ENCODE measurements at places on chromosomes 1 and 21.

DNA sequence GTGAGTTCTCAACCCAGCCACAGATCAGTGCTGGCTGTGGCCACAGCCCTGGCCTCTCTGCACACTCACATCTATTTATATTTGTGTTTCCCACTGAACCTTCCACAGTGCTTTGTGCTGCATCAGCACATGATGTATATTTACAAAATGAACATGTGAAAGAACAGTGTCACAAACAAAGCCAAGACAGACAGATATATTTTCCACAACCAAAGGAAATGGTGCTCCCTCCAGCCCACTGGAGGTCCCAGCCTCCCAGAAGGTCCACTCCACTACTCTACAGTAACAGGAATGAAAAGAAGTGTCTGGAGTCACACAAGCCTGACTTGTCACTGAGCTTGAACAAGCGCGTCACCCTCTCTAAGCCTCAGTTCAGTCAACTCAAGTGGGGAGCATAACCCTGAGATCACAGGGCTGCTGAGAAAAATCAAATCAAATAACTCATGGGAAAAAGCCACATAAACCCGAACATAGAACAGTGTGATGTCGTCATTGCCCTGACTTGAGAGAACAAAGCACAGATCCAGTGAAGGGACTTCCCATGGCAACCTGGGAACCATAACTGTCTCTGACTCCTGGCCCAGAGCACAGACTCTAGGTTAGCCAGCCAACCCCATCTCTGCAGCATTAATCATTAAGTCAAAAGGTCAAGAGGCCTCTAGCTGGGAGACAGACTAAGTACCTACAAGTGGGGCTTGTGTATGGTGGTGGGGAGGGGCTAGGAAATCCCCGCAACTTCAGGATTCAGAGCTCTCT, 121.2 kb downstream of the TRABD2B start:
- DNase-seq, result no peak

GRCh38 chr21:36708286-36709029, 9.5 kb downstream of the SIM2 start:
- DNase-seq, result no peak

DNA sequence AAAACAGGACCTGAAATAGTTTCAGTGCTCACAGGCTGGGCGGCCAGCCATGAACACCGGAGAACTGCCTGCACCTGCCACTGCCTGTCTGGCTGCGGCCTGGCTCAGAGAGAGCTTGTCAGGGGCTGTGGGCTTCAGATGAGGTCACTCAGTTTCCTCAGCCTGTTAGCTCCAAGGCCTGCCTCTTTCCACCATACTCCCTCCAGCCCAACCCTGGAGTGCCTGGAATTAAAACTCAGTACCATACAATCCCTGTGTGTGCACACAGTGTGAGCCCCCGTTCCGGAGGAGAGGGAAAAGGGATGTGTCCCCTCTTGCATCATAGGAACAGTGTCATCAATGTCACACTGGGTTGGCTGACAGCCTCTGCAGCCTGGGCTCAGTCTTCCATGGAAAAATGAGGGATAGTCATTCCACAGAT, 16.2 kb downstream of the CACNA1S start:
- DNase-seq, result no peak

- DNase-seq, result no peak
These were observed 116.0 kb downstream of the IER5 start for GRCh38 chr1:181204530-181204929.

GRCh38 chr1:84918726-84919336, 25.8 kb upstream of the LPAR3 start:
- no peak for DNase-seq

DNA sequence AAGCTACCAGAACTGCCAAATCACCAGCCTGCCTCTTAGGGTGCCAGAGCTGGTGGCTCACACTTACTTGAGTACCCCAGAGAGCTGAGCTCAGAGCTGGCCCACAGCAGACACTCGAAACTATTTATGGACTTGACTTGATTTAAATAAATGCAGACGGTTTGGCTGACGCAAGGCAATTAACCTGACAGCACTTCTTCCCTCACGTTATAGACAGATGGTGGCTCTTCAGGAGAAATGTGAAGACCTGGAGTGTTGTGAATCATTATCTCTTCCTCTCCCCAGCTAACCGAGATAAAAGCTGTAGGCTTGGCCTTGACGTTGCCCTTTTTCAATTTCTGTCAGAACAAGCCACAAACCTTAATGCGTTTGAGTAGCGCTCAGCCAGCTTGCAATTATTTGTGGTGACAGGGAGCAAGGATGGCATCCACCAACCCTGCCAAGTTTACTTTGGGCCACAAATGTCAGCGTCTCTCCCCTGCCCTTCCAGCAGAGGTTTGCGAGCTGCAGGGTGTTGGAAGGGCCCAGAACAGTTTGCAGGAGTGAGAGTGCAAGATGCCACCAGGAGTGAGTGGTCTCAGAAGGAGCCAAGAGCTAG, 34.0 kb upstream of the BCAR3 start:
- DNase-seq, result no peak

DNA sequence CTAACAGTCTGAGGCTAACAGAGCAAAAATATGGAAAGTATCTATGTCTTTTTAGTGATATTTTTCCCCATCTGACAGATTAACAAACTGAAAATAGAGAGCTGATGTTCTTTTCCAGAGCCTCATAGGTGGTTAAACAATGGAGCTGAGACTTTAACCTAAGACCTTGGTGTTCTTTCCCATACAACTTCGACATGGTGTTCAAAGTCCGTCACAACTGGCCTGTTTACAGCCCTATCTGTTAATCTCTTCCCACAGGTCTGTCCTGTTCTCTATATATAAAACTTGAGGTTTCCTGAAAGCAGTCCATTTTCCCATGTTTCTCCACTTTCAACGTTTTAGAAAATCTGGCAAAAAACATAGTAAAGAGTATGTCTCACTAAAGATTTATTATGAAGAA, 395.7 kb downstream of the BRINP2 start:
- DNase-seq, result no peak

GRCh38 chr1:200666309-200666708, 3.4 kb downstream of the DDX59 start:
- no peak for DNase-seq

GRCh38 chr1:53638360-53639035, 100.5 kb downstream of the GLIS1 start:
- DNase-seq, result no peak

DNA sequence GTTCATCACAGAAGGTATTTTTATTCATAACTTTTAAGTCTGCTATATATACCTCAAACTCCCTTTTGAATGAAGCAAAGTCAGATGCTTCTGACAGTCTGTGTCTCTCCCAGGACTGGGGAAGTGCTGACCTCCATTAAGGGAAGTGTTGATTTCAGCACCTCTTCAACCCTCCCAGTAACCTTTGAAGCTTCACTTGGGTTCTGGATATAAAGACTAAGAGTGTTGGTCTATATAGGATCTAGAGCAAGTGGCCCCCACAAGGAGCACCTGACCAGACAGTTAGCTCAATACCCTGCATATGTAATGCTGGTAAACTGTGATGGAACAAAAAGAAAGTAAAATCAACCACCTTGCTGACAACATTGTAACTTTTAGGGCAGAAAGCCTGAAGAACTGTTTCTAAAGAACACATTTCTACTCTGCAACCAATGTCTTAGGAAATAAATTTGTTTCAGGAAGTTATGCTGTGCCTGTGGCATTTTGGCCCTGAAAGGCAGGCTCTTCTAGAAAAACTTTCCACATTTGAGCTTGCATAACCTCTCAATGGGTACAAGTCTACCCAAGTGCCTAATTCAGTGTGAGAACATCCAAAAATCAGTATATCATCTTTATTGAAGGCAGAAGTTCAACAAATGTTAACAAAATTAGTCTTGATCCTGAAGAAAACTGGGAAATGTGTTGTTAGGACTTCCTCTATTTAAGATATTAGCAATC, 865 bp upstream of the PTPN22 start:
- no peak for DNase-seq

GRCh38 chr1:212368073-212368484, 46.6 kb downstream of the PACC1 start:
- DNase-seq, result peak; percentile 52

GRCh38 chr1:71093938-71094337, 13.1 kb upstream of the ZRANB2 start:
- DNase-seq, result no peak

- DNase-seq, result peak; percentile 31
These were observed at the start of gene FCMR for GRCh38 chr1:206921772-206922265. FCMR (minus strand) TSS chr1:206921941; CDS start chr1:206921854, 87 bp downstream.

DNA sequence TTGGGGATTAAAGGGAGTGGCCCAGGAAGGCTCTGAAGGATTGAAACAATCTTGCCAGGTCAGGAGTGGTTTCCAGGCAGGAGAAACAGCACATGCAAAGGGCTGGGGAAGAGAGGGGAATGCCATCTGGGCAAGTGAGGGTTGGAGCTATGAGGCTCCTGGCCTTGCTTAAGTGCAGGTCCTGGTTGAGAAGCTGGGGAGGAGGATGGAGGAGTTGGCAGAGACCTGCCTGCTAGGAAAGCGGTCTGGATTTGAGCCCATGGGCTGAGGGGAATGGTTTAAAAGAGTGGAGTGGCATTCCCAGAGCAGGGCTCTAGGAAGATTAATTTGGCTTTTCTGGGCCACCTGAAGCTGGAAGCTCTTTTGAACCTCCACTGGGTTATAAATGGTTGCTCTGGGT, 9.2 kb downstream of the IGSF21 start:
- DNase-seq, result no peak

GRCh38 chr1:229563241-229563640, 4.7 kb upstream of the ABCB10 start:
- no peak for DNase-seq

DNA sequence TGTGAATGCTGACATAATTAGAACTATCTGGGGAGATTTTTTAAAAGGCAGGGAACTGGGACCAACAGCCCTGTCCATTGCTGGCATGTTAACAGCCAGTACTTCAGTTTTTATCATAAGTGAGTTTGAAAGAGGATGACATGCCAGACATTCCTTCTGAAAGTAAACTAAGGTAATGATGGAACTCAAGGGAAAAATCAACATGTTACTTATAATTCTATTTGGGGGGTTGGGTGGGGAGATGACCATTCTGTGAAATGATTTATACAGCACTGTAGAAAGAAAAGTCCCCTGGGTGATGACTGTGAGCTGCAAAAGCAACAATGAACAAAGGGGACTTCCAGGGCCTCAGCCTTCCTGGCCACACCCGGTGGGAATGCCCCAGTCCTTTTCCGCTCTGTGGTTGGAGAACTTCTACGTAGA, 5.4 kb upstream of the LAMC2 start:
- DNase-seq, result no peak

DNA sequence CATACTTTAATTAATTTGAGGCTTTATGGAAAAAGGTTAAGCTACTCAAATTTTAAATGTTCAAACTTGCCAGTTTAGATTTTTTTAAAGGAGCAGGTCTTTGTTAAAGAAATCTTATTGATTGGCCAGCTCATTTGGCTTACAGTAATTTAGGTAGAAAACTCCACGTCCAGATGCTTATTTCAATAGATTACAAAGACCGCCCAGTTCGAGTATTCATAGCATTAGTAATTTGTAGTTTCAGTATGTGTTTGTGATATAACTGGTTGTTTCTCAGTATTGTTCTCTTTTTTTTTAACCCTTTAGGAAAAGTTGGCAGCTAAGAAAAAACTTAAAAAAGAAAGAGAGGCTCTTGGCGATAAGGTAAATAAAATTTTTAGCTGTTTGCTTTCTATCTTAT, 1.6 kb downstream of the RPF1 start:
- no peak for DNase-seq

GRCh38 chr1:151992303-151993083, 1.2 kb downstream of the S100A10 start:
- DNase-seq, result peak; percentile 37

DNA sequence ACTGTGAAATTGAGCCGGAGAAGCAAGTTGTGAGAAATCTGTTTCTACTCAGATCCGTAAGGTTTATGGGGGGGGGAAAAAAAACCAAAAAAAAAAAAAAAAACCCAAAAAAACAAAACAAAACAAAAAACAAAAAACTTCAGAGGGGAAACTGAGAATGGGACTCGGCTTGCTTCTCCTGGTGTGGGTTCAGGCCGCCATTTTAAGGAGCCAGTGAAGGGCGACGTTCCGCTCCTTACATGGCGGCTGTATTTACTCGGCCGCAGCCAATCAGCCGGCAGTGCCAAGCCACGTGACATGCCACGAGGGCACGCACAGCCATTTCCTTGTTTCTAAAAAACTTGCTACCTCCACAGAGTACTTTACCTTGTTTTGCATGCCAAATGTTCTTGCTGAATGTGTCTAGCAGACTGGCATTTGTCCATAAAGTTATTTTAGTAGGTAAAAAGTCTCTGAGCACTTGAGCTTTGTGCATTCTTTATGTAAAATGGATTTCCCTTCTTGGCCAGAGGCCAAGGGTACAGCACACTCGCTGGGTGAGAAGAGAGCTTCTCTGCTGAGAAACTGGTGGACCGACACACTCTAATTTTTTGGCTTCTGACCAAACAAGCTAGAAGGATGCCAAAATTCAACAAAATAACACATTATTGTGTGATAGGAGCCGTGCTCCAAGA, 101.8 kb downstream of the NFIA start:
- no peak for DNase-seq

GRCh38 chr1:178282949-178283367, 189.1 kb downstream of the RASAL2 start:
- no peak for DNase-seq

- no peak for DNase-seq
These were observed 6.4 kb downstream of the ZNF687 start for GRCh38 chr1:151288502-151288901.

DNA sequence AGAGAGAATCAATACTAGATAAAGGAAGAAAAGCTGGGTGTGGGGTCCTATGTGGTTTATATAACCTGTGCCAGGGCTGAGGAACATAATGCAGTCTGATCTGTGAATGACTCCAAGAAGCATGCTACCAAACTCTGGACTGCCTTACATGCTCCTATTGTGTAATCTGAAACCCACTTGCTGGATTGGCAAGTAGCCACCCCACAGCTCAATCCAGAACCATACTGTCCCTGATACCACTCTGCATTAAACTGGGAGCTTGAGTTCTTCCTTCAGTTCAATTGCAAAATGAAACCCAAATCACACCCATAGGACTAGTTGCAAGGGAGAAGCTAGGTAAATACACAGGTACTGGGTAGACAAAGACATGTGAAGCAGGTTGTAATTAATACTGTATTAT, 115.4 kb upstream of the NEGR1 start:
- no peak for DNase-seq

GRCh38 chr1:53633073-53633704, 105.8 kb downstream of the GLIS1 start:
- no peak for DNase-seq

GRCh38 chr1:193281894-193282293, 95.5 kb upstream of the B3GALT2 start:
- DNase-seq, result no peak

- no peak for DNase-seq
These were observed 27.3 kb upstream of the RNF19B start for GRCh38 chr1:32991819-32992488.

DNA sequence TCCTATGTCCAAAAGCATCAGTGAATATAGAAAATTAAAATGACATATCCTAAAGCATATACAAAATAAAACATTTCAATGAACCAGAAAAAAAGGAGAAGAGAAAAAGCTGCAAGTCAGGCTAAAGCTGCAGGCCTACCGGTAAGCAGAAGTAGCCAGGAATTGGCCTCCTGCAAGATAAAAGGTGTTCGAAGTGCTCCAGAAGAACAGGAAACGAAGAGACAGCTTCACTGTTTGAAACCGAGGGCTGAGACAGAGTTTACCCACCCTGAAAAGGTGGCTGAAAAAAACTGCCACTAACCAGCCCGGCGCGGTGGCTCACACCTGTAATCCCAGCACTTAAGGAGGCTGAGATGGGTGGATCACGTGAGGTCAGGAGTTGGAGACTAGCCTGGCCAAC, 37.4 kb downstream of the NSL1 start:
- no peak for DNase-seq
